Mammary epithelial cell (primary cell): ENCODE measurements at places on chromosomes 1 and 21.

- no peak for DNase-seq
Measured at GRCh38 chr1:151715726-151716404, 738 bp downstream of the CELF3 start.

GRCh38 chr1:21620496-21620895 lies 48.7 kb downstream of the RAP1GAP start:
- no peak for DNase-seq

DNA sequence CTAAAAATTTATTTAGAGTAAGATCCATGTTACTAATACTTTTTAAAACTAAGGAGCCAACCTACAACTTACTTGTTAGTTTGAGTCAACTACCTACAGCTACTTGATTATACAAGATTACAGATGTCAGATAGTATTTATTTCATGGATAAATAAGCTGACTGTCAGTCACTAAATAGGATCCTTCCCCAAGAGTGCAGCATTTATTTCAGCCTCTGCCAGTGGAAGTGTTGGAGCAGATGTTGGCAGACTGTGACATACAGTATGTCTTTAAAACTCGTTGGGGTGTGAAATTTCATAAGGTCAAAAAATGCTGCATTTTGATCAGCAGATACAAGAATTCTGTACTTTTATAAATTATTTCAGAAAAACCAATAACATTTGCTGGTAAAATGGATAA lies 156.2 kb downstream of the AKT3 start:
- no peak for DNase-seq

- DNase-seq, result no peak
Measured at GRCh38 chr1:34603594-34603993, 151.3 kb upstream of the GJB5 start.

GRCh38 chr21:45439161-45439872 lies 34.4 kb downstream of the COL18A1 start:
- DNase-seq, result peak; percentile 59

- no peak for DNase-seq
Measured at GRCh38 chr1:110293601-110294104, 45.5 kb upstream of the RBM15 start.

GRCh38 chr1:14372526-14372925 lies 226.0 kb upstream of the KAZN start:
- DNase-seq, result no peak

DNA sequence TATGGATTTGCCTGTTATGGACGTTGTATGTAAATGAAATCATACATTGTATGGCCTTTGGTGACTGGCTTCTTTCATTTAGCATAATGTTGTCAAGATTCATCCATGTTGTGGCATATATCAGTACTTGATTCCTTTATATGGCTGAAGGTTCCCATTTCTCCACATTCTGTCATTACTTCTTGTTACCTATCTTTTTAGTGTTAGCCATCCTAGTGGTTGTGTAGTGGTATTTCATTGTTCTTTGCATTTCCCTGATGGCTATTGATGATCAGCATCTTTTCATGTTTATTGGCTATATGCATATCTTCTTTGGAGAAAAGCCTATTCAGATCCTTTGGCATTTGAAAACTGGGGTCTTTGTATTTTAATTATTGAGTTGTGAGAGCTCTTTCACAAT lies 39.8 kb upstream of the PODN start:
- no peak for DNase-seq

DNA sequence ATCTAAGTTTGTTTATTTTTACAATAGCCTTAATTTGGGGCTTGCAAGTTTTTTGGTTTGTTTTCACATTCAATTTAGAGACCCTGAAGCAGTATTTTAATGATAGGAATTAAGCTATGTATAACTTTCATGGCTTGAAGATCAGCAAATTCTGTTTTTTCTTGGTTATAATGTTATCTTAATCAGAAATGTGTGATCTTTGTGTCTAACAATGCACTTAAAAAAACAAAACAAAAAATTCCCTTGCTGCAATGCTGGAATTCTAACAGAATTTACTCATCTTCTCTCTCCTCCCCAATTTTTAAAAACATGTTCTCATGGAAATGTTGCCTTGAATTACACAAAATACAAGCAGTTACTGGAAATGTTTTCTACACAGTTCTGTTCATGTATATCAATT lies 113.1 kb downstream of the OLFML2B start:
- no peak for DNase-seq

- DNase-seq, result no peak
Measured at GRCh38 chr1:11836955-11837766, 10.4 kb downstream of the NPPA start.

DNA sequence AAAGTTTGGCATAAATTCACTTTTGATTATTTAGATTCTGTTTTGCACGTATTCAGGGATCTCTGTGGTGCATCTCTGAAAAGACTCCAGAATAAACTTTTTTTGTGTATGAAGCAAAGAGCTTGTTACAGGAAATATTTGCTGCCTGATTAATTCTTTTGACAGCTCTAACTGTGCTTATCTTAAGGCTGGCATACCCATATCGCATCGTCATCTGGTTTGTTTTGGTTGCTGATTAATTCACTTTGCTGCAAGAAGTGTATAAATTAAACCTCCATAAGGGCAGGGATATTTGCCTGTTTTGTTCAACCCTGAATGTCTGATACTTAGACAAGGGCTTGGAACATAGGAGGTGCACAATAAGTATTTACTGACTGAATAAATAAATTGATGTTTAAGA lies 17.5 kb upstream of the DUSP10 start:
- DNase-seq, result no peak

DNA sequence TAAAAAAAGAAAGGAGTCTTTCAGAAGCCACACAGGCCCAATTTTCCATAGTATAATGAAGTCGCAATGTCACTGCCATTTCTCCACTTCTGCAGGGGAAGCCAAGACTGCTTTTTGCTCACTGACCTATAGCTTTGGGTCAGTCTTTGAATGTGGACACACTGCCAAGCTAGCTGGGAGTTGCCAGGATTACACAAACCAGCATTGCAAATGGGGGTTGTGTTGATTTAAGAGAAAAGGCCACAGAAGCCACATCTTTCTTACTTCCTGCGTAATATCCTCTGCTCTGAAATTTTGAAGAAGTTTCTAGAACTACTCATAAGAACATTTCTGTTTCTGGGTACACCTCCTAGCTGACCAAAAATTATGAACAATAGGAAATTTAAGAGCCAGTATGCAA lies 45.8 kb upstream of the SAMSN1 start:
- DNase-seq, result no peak

DNA sequence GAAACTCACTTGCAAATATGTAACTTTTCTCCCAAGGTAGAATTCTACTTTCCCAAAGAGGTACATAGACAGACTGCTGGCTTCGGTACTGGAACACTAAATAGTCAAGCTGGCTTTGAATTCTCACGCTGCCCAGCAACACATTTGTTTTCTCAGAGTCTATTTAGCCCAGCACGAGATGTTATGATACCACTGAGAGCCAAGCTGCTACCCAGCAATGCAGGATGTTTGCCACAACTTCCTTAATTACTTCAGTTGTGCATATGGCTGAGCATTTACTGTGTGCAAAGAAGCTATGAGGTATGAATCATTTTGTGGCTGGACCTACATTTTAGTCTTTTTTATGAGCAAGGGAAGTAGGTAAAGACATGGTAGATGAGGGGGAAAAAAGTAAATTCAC lies 793.2 kb downstream of the PLA2G4A start:
- DNase-seq, result peak; percentile 34

GRCh38 chr1:179984942-179985341 lies 30.3 kb downstream of the CEP350 start:
- DNase-seq, result no peak

DNA sequence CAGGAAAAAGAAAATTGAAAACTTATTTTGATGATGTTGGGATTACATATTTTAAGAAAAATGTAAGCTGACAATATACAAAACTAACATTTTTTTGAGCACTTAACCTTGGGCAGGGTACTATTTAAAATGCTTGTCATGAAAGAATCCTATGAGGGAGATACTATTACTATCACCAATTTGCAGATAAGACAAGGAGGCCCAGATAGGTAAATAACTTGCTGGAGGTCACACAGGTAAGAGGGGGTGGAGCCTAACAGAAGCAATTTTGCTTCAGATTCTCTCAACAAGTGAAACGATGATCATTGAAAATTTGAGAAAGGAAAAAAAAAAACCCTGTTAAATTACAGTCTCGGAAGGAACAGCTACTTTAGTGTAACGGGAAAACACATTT lies 1.2 kb downstream of the GART start:
- DNase-seq, result no peak

DNA sequence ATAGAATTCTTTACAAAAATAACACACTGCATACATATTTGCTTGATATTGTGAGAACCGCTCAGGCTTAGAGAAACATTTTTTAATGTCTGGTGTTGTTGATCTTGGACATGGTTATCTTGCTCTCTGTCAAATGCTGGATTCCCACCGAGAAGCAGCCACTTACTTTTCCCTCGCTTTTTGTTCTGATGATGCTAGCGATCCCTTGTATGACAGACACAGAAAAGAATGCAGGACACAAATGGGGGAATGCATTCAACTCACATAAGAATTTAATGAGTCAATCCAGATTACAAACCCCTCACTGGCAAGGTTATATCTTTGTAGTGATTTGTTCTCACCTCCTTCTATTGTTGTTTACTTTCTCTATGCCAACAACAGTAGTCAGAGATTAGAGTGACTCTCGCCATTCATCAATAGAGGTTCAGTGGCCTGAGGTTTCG lies 76.8 kb upstream of the AKT3 start:
- peak; percentile 73 for DNase-seq

DNA sequence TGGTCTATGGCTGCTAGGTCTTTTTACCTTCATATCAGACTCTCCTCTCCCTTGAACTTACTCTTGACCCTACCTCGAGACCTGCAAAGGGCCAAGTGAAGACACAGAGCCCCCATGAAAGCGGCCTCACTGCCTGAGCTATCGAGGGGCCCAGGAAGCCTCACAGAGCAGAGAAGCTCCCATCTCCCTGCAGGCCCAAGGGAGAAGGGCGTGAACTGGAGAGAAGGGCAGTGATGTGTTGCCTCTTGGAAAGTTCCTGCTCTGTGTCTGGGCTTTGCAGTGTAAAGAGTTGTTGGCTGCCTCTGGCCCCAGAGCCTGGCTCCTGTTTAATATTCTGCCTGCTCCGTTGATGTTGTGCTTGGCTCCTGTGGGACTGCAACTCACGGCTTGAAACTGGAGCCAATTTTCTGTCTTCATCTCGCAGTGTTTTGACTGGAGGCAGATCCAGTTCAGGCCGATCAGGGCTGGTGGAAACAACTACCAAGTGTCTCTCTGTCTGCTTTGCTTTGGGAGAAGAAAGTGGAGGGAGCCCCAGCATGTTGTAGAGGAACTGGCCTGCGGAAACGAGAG lies 4.3 kb downstream of the SERTAD4 start:
- DNase-seq, result no peak

GRCh38 chr1:151282883-151283725 lies 1.0 kb downstream of the ZNF687 start:
- DNase-seq, result peak; percentile 35

DNA sequence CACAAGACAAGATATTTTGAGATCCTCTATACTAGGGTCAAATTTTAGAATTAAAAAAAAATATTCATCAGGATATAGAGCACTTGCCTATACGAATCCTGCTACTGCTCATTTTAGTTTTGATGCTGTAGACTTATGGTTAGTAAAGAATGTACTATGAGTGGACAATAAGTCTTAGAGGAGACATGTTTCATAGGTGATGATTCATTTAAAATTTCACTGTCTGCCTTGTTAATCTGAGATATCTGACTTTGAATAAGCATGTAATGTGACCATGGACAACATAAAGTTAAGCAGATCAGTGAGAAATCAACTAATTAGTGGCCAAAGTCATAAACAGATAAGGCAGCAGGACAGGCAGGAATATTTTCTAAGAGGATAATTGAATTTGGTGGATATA lies 106.8 kb upstream of the HP1BP3 start:
- DNase-seq, result peak; percentile 41

- DNase-seq, result peak; percentile 77
Measured at GRCh38 chr21:36783612-36784374, 84.9 kb downstream of the SIM2 start.

- DNase-seq, result no peak
Measured at GRCh38 chr21:45036630-45037029, 37.8 kb upstream of the ADARB1 start.

- DNase-seq, result peak; percentile 69
Measured at GRCh38 chr1:58162952-58163550, 383.5 kb downstream of the OMA1 start.

- no peak for DNase-seq
Measured at GRCh38 chr1:115218034-115218405, 120.0 kb downstream of the NGF start.

DNA sequence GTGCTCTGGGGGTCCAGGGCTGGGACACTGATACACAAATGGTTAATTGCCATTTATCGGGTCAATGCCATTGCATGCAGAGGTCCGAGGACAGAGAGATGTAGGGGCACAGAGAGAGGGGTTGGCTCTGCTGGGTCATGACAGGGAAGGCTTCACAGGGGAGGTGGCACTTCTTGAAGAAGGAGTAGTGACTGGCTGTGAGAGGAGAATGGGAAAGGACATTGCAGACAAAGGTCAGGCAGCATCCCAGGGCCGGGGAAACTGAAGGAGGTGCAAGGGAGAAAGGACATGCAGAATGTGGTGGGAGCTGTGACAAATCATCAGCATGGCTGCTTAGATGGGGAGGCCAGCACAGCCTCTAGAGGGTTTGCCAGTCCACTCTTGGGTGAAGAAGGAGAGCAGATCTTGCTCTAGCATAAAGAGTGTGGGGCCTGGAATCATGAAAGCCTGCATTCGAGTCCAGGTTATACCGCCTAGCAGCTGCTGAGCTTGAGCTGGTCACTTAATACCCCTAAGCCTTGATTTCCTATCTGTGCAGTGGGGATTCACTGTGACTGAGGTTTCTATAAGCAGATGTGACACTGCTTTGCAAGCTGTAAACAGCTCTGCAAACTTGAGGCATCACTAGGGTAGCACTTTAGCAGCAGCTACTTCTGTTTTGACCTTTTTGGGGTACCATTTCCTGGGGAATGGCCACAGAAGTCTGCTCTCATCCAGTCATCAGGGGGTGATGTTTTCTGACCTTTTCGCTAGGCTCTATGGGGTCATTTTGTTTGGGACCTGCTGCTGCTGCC lies 59.2 kb upstream of the EPS8L3 start:
- DNase-seq, result no peak

DNA sequence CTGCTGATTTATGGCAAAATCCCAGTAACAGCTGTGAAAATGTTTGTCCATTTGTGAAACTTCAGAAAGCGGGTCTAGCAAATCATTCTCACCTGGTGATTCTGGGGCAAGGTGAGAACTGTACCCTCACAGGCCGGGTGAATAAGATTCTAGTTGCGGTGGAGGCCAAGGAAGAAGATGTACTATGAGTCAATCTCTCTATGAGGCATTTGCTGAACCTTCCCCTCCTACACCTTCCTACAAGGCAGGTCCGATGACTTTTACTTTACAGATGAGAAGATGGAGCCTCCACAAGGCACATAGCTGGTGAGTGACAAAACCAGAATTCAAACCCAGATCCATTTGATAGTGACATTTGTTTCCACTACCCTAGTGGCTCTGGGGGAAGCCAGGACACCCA lies 72.7 kb downstream of the BACH1 start:
- no peak for DNase-seq

DNA sequence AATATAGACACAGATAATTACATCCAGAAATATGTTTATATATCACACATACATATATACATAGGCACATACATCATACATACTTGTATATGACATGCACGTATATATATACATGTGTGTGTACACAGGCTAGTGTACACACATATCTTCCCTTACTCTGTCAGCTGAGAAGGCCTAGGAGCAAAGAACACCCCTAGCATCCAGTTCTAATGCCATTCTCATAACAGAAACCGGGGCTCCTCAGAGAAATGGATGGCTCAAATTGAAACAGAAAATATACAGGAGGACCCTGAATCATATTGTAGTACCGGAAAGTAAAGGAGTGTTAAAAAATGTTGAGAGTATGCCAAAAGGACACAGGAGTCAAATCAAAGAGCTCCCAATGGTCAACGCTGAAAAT lies 19.7 kb upstream of the HYI start:
- no peak for DNase-seq
